ENCODE measurements at places on chromosomes 11 and 22.

DNA sequence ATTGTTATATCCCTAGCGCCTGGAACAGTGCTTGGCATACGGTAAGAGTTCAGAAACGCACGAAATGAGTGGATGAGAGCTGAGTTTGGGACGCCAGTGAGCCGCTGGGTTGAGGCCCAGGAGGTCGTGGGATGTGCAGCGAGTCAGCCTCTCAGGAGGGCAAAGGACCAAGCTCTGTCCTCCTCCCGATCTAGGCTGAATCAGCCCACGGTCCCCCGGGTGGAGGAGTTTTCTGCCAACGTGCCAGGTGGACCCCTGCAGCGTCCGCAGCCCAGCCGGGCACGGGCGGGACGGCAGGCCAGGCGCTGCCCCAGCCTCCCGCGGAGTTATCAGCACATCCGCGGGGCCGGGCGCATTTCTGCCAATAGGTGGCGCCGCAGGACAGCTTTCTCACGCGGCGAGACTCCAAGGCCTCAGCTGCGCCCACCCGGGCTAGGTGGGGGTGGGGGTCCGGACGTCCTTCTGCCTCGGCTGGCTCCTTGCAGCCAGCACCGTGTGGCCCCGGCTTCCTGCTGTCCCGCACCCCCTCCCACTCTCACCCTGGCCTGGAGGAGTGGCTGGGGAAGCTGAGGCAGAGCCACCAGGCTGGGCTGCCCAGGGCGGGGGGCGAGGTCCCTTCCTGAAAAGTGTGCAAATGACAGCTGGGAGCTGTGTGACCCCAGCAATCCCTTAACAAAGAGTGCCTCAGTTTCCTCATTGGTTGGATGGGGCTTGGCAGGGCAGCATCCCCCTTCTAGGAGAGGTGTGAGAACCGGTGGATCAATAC is 2.2 kb upstream of the RPS19BP1 start:
- DNase-seq, result peak; percentile 74

DNA sequence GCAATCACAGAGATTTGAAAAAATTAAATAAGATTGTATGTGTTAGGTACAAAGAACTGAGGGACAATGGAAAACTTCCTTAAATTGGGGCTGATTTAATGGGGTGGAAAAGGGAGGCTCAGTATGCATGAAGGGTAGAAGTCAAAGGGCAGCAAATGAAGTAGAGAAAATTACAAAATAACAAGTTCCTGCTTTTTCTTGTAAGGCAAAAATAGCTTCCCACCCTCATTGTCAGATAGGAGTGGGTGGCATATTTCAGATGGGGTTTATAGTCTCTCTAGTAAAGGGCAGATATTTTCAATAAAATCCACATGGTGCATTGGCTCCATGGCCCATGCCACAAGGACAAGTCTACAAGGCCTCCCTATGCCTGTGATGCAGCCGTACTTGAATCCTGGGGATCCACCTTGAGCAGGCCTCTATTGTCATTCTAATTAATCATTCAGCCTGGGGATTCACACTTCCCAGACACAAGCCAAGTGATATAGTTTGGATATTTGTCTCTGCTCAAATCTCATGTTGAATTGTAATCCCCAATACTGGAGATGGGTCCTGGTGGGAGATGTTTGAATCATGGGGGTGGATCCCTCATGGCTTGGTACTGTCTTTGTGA is 36.7 kb upstream of the SESN3 start:
- no peak for DNase-seq

DNA sequence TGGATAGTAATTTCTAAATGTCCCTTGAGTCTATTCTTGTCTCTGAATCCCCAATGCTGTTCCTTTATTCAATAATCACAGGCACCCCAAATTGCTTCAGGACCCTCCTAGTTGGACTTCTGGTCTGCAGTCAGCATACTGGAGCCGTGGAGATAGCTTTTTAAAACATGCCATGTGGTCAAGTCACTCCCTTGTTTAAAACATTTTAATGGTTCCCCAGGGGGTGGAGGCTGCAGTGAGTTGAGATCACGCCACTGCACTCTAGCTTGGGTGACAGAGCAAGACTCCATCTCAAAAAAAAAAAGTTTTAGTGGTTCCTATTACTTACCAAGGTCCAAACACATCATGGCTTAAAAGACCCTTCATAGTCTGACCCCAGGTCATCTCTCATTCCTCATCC is 220.3 kb downstream of the ADAMTS15 start:
- no peak for DNase-seq

GRCh38 chr11:63793161-63793560 is 20.1 kb upstream of the SPINDOC start:
- DNase-seq, result no peak

DNA sequence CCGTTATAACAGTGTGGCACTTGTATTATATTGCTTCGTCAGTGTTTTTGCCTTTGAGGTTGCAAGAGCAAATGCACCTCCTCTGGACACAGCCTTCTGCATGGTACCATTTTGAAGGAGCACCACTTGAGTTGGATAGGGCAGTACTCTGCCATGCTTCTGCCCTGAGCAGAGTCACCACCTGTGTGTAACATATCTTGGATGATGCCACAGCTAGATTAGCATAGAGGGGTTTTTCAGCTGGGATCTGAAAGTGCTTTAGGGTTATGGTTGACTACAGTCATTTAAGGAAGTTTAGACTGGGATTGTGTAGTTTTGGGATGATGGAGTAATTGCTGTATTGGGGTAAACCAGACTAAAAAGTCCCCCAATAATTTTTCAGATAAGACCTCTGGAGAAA is 78.8 kb downstream of the PPP6R3 start:
- DNase-seq, result no peak

- no peak for DNase-seq
These were observed 199.5 kb downstream of the AASDHPPT start for GRCh38 chr11:106276859-106277436.

DNA sequence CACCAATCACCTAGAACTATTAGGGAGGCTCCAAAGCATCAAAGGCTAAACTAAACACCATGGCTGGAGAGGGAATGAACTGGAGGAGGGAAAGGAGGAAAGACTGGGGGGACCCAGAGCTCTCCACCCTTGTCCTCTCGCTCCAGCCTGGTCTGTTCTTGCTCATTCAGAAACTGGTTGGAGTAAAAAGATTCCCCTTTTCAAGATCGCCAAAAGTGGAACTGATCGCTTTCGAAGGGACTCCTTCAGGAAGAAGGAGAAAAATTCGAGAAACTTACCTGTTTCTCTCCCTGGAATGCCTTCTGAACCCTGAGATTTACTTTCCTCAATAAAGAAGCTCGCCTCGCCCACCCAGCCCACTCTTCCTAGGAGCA is 46.9 kb downstream of the OR4D9 start:
- DNase-seq, result no peak
